Frontal cortex (tissue), 4 donors: ENCODE measurements at places on chromosomes 7 and 10. TPM values are rescaled to one million over a fixed set of nuclear protein-coding genes. Genes with fewer than 3 reads are reported as not detected.

MMRN2 gene
- 4.1 TPM for total RNA-seq

DEPP1 gene
- total RNA-seq = 4.1 TPM

WIPF3 gene
- 4.1 TPM for total RNA-seq

BICC1 gene
- 4.5 TPM for total RNA-seq

PLAC9 gene
- total RNA-seq = 0.82 TPM

JAZF1 gene
- total RNA-seq = 39.5 TPM

CALHM3 gene
- not detected for total RNA-seq

OPN1SW gene
- total RNA-seq = not detected

NODAL gene
- total RNA-seq = 2.0 TPM

GPC2 gene
- 75.0 TPM for total RNA-seq

- DNase-seq = no peak
Measured at GRCh38 chr7:19530261-19530660, 178.6 kb downstream of the POLR1F start.

DNA sequence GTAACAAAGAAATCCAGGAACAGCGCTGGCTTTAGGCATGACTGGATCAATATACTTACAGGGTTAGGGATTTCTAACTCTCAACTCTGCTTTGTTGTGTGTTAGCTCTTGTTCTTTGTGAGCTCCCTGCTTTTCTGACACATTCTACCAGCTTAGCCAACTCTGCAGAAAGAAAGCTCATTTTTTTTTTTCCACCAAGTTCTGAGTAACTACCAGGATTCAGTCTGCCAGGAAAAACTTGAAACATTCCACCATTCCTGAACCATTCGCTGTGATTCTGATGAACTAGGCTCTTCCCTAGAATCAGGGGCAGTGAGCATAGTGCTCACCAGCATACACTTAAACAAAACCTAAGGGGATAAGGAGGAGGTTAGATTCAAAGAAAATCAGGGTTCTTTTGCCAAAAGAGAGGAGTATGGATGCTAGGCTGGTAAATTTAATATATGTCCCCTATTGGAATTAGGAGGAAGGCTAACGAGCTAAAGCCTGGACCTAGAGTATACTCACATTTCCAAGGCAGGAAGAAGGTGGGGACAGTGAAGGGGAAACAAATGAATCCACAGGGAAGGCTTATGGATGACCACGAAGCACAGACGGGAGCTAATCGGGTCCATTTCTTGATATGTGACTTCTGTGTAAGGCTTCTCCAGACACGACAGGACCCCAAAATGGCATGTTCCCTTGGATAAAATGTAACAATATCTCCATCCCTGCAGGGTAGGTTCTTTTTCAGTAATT lies 183.4 kb downstream of the PRKG1 start:
- DNase-seq = no peak

- no peak for DNase-seq
Measured at GRCh38 chr7:138116141-138116540, 39.9 kb downstream of the AKR1D1 start.

DNA sequence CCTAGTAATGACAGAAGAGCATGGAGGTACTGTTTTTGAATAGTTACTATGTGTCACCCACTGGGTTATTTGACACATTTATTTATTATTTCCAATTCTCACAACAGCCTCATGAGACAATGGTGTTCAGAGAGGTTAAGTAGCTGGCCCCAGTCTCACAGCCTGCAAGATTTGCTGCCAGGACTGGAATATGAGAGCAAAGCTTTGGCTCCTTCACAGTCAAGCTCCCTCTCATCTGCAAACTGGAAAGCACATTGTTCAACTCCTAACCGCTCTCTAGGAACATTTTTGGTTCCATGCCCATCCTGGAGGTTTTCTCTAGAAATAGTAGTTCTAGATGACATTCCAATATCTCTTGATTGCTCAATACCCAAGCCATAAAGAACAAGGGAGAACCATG lies 75.5 kb upstream of the CXCL12 start:
- DNase-seq = no peak

DNA sequence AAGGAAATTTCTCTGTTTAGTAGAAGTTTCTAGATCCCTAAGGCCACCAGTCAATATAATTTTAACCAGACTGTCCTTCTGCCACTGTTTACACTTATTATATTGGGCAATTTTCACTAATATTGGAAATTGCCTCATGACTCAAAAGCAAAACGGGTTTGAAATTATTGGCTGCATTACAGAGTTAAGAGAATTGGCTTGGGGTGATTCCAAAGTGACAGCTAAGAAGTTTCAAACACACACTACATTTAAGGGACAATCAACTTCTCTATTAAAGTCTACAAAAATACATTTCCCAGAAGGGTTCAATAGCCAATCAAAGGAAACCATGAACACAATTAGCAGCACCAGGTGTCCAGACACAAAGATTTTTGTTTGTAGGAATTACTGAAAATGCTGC lies 111.9 kb downstream of the NEBL start:
- no peak for DNase-seq

- no peak for DNase-seq
Measured at GRCh38 chr7:47402941-47403866, 178.7 kb downstream of the TNS3 start.

GRCh38 chr10:44742248-44742647 lies 168.9 kb upstream of the TMEM72 start:
- no peak for DNase-seq

DNA sequence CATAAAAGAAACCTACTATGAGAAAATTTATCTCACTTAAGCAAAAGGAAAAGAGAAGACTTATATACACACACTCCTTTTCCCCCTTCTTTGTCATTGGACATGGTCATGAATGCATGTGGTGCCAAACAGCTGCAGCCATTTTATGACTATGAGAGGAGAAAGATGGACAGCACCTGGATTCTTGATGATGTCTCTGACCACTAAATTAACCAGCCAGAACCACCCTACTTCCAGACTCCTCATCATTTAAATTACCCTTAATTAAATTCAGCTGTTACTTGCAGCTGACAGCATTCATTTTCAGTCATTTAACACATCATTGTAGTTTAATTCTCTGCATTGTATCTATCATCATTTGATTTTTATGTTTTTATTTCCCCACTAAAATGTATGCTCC lies 379.0 kb upstream of the HPS1 start:
- no peak for DNase-seq

GRCh38 chr10:42767906-42768305 lies 14.7 kb upstream of the BMS1 start:
- DNase-seq = no peak

DNA sequence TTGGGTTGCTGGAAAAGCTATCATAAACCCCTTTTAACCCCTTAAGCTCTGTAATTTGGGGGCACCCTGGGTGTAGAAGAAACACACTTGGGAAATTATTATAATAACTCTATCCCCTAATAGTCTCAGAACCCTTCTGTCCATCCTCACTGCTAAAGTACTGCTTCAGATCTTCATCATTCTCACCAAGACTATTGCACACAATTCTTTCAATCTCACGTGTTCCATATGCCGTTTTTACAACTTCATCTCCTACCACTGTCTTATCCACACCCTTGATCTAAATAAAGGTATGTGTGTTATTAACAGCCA lies 15.8 kb downstream of the ANKRD22 start:
- DNase-seq = no peak

DNA sequence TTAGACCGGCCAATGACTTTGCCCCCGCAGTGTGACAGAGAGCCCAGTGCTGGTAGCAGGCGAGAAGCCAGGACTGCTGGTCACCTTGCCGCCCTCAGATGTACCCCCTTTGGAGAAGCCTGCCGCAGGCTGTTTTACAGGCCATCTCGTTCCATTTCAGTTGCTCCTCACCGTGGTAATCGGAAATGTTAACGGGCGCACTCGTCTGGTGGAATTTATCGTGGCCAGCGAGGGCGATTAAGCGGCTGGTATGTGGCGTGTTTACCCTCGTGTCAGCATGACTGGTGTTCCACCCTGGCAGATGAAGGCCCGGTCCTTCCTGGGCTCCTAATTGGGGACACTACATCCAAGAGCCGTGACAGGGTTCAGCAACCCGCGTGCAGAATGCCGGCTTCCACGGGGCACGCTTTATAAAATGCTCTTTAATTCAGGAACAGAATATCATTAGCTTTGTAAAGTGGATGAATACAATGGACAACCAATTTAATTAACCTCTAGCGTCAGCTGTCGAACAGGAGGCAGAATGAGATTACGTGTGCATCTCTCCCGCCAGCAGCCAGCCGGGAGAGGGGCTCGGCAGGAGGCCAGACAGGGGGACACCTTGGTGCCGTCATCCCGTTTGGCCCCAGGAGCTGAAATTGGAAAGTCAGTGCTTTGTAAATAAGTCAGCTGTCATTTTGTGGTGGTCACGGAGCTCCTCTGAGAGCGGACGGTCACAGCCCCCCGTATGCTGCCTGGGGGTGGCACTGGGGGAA lies 108.3 kb downstream of the NKX6-2 start:
- no peak for DNase-seq

- DNase-seq = no peak
Measured at GRCh38 chr7:92560602-92561001, 29.6 kb downstream of the FAM133B start.

DNA sequence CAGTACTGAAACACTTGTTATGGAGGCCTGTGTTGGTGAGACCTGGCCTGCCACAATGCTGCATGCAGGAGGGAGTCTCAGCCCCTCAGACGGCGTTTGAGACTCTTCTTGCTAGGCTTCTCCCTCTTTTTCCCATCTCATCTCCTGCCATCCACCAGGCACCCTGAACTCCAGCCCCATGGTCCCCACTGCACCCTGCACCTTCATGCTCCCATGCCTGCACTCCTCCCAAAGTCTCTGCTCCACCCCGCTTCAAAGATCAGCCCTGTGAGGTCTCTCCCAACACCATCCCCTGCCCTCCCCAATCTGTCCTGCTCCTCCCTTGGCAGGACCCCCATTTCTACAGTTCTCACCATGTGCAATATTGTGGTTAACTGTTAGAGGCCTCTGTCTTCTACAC lies 61.7 kb downstream of the VOPP1 start:
- no peak for DNase-seq

DNA sequence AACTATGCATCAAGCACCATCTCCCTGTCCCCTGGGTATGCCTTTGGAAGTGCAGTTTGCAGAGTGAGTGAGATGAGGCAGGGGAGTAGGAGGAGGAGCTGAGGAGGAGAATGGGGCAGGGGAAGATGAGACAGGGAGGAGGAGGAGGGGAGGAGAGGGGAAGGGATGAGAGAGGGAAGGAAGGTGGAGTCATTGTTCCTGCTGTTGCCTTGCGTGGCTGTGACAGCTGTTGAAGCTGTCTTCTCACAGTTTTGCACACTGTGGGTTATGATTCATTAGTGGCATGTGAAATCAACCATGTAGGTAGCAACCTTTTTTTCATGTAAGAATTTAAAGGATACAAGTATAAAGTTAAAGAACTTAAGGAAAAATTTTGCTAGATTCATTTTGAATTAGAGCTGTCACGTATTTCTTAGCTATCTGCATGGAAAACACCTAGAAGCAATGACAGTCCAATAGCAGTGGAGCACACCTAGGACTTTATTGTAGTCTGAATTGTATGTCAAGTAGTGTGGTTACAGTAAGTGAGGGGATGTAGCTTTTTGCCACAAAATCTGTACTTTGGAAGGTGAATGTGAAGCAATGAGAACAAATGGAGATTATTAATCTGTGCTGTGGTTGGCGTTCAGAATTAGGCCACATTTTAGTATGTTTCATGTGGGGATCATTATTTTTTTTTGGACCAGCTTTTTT lies 21.7 kb downstream of the CCM2 start:
- no peak for DNase-seq
